ENCODE measurements at places on chromosomes 4 and X.

DNA sequence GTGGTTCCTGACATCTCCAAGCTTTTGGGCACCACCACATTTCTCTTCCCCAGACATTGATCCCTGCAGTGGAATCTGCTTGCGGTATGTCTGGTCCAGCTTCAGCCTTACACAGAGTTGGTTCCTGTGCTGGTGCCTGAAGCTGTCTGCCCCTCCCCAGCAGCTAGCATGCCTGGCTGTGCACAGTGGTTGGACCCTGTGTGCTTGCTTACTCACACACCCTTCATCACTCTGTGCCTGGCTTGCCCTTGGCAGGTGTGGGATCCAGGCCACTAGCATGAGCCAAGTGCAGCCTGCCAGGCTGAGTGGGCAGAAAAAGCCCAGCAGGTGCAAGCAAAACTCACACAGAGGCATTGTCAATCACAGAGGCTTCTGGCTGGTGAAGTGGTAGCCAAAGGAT, 473.8 kb downstream of the ACTRT1 start:
- no peak for DNase-seq

- no peak for DNase-seq
These were observed 46.2 kb upstream of the NMU start for GRCh38 chr4:55682295-55682694.

GRCh38 chr4:170884969-170885570, 795.3 kb upstream of the AADAT start:
- no peak for DNase-seq

DNA sequence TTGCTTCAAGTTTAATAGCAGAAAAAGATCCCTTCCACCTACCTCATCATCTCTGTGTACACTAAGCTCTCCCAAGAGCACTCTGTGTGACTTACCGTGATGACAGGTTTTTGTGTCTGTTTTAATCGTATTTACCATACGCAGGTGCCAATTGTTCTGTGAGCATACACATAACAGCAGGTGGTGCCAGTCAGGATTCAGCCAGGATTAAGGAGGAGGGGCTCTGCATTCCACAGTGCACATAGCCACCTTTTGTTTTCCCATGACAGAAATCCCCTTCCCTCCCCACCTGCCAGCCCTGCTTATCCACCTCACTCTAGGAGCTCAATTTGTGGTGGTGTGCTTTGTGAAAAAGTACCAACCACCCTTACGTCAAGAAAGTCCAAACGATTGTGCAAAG, 14.8 kb downstream of the ANK2 start:
- no peak for DNase-seq

GRCh38 chrX:5857232-5857631, 371.4 kb downstream of the NLGN4X start:
- DNase-seq, result no peak

- no peak for DNase-seq
These were observed 54.6 kb downstream of the PTCHD1 start for GRCh38 chrX:23389196-23389792.

GRCh38 chr4:147524601-147525000, 43.7 kb downstream of the EDNRA start:
- no peak for DNase-seq

DNA sequence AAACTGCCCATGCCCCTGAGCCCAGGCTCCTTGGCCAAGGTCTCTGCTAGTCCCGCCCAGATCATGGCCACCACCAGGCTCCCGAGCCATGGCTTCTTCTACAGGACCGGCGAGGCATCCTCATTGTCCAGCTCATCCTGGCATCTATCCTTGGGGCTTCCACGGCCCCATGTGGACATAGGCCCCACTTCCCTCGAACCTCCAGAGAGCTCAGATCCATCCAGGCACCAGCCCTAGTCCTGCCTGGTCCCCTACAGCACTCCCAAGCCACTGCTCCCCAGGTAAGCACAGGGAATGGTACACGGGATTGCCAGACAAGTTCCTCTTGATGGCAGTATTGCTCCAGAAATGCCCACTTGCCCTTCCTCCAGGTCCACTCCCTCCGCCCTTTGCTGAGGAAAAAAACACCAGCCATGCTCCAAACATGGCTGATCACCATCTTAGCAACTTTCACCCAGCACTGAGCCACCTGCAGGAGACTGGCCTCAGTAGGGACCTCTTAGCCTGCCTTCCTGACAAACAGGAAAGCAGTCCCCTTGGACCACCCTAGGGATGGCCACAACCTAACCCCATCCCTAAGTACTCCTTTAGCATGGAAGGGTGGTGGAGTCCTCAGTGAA, 272.1 kb upstream of the AGTR2 start:
- no peak for DNase-seq

DNA sequence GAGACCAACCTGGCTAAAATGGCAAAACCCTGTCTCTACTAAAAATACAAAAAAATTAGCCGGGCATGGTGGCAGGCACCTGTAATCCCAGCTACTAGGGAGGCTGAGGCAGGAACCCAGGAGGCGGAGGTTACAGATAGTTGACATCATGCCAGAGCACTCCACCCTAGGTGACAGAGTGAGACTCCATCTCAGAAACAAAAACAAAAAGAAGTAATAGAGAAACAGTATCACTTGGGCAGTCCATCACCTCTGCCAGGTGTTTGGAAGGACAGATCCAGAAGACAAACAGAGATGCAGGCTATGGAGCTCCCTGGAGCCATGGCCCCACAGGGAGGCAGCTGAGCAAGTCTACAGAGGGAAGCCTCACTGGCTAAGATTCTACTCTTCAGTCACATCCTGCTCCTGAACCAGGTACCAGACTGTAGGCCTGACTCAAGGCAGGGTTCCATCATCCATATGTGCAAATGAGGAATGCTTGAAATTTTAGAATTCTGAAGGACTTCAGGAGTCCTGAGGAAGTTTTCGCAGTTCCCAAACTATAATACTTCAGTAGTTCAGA, 81.4 kb upstream of the CPEB2 start:
- no peak for DNase-seq

DNA sequence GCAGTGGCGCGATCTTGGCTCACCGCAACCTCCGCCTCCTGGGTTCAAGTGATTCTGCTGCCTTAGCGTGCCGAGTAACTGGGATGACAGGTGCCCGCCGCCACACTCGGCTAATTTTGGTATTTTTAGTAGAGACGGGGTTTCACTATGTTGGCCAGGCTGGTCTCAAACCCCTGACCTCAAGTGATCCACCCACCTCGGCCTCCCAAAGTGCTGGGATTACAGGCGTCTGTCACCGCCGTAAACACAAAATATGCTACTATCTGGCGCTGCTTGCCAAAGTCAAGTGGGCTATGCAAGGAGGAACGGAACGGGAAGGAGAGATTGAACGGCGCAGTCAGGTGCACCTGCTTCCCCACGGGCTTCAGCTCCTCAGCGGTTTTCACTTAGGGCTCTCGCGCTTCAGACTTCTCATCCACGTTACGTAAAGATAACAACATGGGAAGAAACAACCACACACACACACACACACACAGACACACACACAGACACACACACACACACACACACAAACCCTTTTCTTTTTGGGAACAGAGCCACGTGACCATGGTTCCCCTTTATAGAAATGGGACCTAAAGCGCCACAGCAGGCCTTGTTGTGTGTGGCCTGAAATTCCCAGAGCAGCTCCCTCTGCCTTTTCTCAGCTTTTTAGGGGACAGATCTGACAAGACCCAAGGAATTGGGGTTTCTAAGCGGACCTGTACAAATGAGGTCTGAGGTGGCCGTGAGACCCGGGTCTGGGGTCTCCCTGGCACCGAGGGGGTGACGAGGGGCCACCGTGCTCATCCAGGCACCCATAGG, 1.5 kb downstream of the P2RY8 start:
- DNase-seq, result no peak

GRCh38 chr4:82397527-82397926, 23.7 kb upstream of the HNRNPD start:
- no peak for DNase-seq

DNA sequence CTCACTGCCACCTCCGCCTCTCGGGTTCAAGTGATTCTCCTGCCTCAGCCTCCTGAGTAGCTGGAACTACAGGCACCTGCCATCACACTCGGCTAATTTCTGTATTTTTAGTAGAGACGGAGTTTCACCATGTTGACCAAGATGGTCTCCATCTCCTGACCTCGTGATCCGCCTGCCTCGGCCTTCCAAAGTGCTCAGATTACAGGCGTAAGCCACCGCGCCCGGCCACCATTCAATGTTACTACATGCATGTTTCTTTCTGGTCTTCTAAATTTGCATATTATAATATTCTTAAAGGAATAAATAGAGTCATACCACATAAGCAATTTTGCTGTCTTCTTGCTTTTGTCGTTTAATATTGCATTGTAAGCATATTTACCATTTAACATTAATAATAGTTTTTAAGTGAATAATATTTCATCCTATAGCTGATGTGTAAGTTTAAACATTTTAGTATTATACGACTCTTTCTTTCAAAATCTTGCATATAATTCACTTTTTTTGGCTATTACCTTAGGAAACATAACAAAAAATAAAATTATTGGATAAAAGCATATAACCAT, 1270.4 kb downstream of the ADGRL3 start:
- DNase-seq, result no peak

DNA sequence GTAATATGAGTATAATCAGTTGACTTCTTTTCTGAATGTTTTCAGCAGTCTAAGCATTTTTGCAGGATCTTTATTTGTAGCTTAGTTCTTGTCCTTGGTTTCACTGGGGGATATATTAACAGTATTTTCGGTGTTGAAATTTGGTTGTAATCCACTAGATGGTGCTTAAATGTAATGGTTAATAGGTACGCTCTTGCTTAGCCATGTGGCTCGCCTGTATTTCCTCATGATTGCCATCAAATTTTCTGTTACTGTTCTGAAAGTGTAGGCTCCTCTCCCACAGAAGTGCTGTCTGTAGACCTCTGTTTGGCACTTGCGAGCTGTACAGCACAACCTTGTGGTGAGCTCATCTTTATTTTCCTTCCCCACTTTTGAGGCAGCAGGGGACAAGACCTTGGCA, 3.9 kb upstream of the FAAH2 start:
- DNase-seq, result no peak

DNA sequence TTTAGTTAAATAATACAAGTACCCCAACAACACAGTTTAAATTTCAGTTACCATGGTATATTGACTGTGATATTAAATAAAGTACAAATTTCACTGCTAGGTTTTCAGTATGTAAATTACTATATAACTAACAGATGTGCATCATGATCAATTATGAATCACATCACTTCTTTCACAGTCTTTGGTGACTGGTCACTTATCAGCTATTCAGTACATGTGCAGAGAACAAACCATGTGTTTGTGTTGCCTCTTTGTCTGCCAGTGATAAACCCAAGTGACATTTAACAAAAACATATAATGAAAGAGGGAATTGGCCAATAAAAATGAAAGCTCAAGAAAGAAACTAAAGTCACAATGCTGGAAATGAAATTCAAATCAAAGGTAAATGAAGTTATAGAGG, 249.3 kb downstream of the CHIC1 start:
- peak; percentile 38 for DNase-seq

- no peak for DNase-seq
These were observed 2313.1 kb upstream of the AGA start for GRCh38 chr4:179755322-179755721.

DNA sequence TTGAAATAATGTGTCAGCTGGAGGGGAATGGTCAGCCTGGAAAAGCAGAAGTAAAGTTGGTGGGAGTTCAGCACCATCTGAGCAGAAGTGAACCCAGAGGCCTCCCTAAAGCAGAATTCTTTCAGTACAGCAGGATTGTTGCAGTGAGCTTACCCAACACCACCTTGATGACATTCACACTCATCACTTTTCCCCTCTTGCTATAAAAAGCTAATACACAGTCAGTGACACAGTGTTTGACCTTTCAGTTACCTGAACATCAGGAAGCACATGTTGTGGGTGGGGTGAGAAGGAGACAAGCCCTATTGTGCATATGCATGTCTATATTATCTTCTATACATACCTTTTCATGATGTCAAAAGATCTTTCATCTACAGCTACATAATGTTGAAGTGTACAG, 624.7 kb upstream of the ZFP42 start:
- DNase-seq, result no peak

DNA sequence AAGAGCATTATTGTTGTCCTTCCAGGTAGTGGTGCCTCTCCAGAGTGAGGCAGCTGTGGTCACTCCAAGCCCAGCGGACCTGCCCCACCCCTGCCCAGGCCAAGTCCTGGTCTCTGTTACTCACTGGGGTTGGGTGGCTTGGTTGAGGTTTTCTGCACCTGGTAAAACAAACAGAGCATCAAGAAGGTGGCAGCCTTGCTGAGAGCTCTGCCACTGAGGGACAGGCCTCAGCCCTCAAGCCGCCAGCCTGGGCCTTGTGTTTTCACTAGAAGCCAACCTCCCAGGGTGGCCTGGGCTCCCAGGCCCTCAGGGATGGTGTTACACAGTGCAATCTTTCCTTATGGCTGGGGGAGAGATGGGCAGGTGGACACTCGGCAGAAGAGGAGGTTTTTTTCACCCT, 182.7 kb downstream of the BCOR start:
- no peak for DNase-seq

GRCh38 chrX:120668357-120668756, 38.5 kb upstream of the C1GALT1C1 start:
- DNase-seq, result peak; percentile 24

DNA sequence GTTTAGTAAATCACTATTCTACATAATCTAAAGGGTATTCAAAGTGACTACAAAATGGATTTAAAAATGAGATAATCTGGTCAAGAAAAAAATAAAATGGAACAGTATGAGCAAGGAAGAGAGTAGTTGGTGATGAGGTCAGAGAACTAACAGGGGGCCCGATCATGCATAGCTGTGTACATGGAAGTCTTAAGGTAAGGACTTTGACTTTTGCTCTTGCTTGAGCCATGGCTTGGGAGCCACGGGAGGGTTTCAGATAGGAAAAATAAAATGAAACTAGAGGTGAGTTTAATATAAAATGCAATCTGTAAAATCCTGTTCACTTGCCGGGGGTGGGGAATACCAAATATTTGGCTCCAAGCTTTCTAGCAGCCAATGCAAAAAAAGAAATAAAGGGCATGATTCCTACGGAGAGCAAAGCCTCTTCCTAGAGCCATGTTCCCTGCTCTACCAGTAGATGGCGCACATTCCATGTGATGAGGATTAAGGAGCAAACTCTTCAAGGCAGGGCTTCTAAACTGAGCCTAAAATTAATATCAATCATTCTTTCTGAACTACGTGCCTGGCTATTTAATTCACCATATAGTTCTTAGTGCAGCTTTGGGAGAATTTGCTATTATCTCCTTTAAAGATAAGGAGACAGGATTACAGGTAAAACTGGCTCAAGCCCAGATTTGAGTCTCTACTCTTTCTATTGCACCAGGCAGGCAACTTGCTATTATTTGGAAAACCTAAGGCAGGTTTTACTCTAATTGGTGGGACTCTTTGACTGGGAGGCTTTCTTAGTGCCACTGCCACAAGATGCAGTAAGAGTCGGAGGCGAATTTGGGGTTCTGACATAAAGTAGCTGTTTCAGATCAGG, 6.8 kb upstream of the CLCN5 start:
- DNase-seq, result peak; percentile 61

- no peak for DNase-seq
These were observed 677.9 kb upstream of the ADGRL3 start for GRCh38 chr4:60522265-60522664.

Measured in GM23248 (cell line).